ENCODE measurements at places on chromosomes 5 and 9.

- DNase-seq = no peak
These were observed at the start of gene IGFBPL1 for GRCh38 chr9:38423973-38424843. TSS of gene IGFBPL1 (minus strand) at chr9:38424454. CDS start at chr9:38424424, 30 bp downstream.

- no peak for DNase-seq
These were observed 33.0 kb upstream of the PDZD2 start for GRCh38 chr5:31605920-31606319.

- no peak for DNase-seq
These were observed 406.9 kb upstream of the ACTBL2 start for GRCh38 chr5:57889558-57889957.

DNA sequence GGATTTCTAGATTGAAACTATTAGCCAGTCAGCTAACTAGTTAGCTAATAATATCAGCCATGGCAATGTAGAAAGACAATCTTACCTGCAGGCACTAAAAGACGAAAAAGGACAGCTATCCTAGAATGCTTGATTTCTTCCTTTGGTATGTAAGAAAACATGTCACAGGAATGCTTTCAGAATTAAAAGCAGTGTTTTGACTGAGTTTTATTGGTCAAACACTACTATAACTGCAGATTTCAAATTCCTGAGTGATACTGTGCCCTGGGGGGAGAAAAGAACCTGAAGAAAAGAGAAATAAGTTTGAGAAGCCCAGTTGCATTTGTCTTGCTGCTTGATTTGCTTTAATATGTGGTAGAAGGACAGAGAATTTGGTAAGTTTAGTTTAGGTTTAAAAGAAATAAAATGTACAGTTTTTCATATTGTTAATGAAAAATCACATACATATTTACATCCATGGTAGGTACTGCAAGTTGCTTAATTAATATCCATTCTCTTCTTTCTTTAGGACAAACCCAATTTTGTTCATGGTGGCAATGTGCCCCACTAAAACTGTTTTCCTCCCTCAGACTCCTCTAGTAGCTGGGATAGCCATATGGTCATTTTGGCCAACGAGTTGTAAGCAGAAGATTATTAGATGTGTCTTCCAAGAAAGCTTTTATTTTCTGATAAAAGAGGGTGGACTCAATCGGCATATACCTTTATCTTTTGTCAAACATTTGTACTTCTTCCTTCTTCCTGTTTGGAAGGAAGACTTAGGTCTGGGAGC, 4.3 kb upstream of the FAM169A start:
- no peak for DNase-seq

- DNase-seq = no peak
These were observed 668 bp downstream of the ETF1 start for GRCh38 chr5:138542180-138542955.

GRCh38 chr5:127810017-127810416, 106.8 kb downstream of the CCDC192 start:
- no peak for DNase-seq

GRCh38 chr5:135024956-135025729, 8.9 kb downstream of the PITX1 start:
- no peak for DNase-seq

Data from effector memory CD4-positive, alpha-beta T cell (primary cell).